ENCODE measurements at places on chromosomes 12 and 14.
A peak's percentile ranks its signal among the peaks of the same experiment; 100 is the strongest.

- no peak for DNase-seq
Measured at GRCh38 chr14:95635051-95635450, 51.2 kb upstream of the TCL1B start.

GRCh38 chr14:100734031-100734990 is 7.6 kb downstream of the DLK1 start:
- no peak for DNase-seq

DNA sequence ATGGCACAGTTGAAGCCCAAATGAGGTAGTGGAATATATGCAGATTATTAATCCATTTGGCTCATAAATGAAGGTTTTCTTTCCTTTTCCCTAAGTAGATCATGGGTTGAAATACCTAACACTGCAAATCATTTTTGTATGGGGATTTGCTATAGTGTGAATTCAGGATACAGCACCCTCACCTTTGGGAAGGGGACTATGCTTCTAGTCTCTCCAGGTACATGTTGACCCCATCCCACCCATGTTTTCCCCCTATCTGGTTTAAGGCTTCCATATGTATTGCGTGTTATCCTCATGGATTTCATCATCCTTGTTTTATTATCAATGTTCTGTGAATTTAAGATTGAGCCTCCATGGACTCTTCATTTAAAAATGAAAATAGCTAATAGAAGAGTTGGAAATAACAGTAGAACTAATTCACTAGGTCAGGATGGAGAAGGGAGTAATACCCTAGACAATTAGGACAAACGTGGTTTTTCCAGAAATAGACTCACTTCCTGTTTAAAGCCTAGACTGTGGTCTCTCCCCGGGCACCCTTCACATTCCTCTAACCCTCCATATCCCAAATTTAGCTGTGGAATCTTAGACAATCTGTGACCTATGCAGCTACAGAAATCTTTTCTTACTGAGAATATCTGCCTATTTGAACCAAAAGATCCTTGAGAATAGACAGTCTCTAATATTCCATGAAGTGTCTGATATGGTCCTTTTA is 56.5 kb downstream of the DAD1 start:
- DNase-seq: peak; percentile 42

DNA sequence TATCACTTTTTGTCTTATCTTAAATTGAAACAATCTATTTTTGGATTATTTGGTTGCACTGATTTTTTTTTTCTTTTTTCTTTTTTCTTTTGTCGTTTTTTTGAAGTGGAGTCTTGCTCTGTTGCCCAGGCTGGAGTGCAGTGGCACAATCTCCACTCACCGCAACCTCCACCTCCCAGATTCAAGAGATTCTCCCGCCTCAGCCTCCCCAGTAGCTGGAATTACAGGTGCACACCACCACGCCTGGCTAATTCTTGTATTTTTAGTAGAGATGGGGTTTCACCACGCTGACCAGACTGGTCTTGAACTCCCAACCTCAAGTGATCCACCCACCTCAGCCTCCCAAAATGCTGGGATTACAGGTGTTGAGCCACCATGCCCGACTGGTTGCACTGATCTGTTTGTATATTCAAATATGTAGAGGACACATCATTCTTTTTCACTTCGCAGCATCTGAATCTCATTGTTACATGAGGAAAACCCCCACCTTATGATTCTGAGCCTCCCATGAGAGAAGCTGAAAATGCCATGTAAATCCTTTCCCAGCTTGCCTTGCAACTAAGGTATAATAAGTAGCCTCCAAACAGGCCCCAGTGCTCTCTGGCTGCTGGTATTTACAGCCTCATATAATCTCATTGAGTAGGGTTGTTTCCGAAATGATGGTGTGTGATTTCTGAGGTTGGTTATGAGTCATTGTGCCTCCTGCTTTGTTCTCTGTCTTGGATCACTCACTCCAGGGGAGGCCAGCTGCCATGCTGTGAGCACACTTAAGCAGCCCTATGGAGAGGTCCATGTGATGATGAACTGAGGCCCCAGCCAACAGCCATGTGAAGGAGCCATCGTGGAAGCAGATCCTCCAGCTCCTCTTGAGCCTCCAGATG is 5.2 kb upstream of the HSP90B1 start:
- DNase-seq: peak; percentile 78

GRCh38 chr12:69688021-69688420 is 11.1 kb downstream of the BEST3 start:
- DNase-seq: peak; percentile 5

- peak; percentile 43 for DNase-seq
Measured at GRCh38 chr12:94265966-94266745, 117.8 kb downstream of the PLXNC1 start.

- DNase-seq: peak; percentile 24
Measured at GRCh38 chr12:107402041-107403022, 283.3 kb upstream of the PWP1 start.

- DNase-seq: peak; percentile 65
Measured at GRCh38 chr12:91361864-91362263, 179.2 kb upstream of the DCN start.

- no peak for DNase-seq
Measured at GRCh38 chr12:117674313-117674712, 294.5 kb downstream of the KSR2 start.

GRCh38 chr12:102024765-102025164 is 37.0 kb downstream of the WASHC3 start:
- no peak for DNase-seq
